ENCODE measurements at places on chromosomes 5 and 9.

DNA sequence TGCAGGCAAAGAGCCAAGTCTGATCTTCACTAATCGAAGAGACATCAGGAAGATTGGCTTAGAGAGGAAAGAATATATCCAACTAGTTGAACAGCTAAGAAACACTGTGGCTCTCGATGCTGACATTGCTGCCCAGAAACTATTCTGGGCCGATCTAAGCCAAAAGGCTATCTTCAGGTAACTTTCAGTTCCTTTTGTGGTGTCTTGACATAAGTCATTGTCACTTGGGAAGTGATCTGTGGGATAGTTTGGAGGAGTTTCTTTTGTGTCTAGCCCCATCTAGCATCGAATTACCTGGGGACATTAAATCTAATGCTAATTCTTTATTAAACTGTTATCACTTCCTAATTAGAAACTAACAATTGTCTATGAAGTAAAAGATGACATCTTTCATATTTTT is 24.0 kb downstream of the VLDLR start:
- H3K36me3 ChIP-seq = peaks cover 97% of the 10 kb centered on the region
- H3K27ac ChIP-seq = no peak overlapping the region
- H3K4me3 ChIP-seq = no peak overlapping the region
- H3K4me1 ChIP-seq = no peaks in the 10 kb centered on the region
- H3K27me3 ChIP-seq = no peaks in the 10 kb centered on the region
- DNase-seq = no peak

DNA sequence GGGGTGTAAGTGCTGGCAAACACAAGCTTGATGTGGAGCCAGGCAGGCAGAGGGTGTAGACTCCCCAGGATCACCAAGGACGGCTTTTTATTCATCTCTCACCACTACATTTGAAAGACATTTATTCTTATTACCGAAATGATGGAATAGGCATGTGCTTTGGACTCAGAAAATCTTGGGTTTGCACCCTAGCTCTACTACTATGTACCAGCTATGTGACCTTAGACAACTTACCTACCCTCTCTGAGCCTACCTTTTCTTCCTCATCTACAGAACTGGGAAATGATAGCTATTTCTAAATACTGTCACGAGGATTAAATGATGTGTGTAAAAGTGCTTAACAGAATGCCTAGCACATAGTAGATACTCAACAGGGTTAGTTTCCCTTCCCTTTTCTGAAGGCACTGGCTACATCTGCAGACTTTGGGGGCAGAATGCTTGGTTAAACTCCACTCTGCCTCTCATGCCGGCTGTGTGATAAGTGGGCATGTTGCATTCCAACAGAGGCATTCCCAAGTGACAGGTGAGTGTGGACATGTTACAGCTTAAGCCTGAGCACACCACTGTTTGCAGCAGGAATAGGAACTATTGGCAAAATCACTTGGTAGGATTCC is 94.8 kb downstream of the SLC1A3 start:
- no peak overlapping the region for H3K27ac ChIP-seq
- H3K27me3 ChIP-seq = no peaks in the 10 kb centered on the region
- H3K4me3 ChIP-seq = no peak overlapping the region
- no peaks in the 10 kb centered on the region for H3K36me3 ChIP-seq
- no peak for DNase-seq

DNA sequence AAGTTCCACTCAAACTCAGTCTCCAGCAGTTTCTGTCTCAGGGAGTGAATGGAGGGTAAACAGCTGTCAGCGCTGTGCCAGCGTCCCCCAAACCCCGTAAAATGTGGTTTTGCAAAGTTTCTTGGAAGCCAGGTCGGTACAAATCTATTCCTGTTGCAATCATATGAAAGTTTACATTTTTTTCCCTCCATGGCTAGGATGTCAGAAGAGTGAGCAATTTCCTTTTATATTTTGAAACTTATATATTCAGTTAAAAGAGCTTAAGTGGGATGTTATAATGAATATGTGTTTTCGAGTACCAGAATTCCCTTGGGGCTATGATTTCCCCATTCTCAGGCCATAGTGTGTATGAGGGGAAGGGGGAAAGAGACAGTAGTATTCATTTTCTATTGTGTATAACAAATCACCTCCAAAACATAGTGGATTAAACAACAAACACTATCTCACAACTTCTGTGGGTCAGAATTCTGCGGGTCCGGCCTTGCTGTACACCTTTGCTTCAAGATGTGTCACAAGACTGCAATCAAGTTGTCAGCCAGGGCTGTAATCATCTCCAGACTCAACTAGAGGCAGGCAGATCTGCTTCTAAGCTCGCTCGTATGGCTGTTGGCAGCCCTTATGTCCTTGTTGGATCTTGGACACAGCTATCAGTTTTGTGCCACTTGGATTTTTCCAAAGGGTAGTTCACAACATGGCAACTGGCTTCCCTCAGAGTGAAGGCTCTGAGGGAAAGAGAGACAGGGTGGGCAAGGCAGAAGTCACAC is 107.4 kb downstream of the SNX18 start:
- no peaks in the 10 kb centered on the region for H3K36me3 ChIP-seq
- no peak overlapping the region for H3K4me3 ChIP-seq
- H3K4me1 ChIP-seq = no peaks in the 10 kb centered on the region
- no peak overlapping the region for H3K27ac ChIP-seq

GRCh38 chr5:148760945-148761638 is 65.3 kb upstream of the ADRB2 start:
- no peak for DNase-seq
- no peak overlapping the region for H3K4me3 ChIP-seq
- H3K36me3 ChIP-seq = no peaks in the 10 kb centered on the region
- no peaks in the 10 kb centered on the region for H3K4me1 ChIP-seq

Measured in H9 (cell line).